ENCODE measurements at places on chromosomes 4 and X.

- DNase-seq: no peak
Observed at GRCh38 chr4:166091912-166092510, 219.0 kb downstream of the TLL1 start.

DNA sequence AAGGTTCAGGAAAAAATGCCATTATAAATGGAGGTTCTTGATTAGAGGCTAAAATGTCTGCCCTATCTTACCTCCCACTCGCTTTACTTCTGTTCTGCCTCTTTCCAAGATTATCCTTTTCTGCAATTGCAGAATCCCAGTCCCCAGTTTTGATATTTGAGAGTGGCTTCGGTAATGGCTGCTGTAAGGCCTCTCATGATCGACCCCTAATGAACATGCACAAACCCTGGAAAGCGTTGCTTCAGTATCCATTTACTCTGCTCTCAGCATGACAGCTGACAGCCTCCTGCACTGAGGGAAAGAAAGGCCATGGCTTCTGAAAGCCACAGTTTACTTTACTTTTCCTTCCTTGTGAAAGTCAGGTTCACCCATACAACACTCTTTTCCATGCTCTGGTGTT is 325.4 kb upstream of the GALNT7 start:
- no peak for DNase-seq

DNA sequence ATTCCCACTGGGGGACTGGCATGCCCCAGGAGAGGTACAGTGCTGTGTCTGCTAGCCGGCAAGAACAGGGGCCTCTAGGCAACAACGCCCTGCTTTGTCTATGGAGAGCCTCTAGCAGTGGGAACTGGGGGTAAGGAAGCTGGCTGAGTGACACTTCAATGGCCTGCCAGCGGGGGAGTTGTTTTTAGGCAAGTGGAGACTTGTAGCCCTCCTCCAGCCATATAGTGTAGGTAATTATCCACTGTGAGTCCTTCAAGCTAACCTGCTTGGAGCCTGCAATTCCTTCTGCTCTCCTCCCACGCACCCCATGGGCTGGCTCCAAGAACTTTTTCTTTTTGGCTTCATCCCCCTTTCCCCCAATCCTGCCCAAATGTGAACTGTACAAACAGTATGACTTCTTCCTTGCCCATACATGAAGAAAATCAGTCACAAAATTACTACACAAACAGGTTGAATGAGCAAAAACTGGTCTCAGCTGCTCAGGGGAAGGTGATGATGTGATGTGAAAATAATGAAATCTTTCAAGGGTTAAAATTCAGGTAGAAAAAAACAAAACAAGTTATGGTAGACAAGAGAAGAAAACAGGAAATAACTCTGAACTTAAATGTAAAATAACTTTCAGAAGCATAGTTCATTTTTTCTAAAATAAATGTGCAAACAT is 33.1 kb downstream of the LEF1 start:
- no peak for DNase-seq

GRCh38 chr4:31069151-31069550 is 349.0 kb downstream of the PCDH7 start:
- no peak for DNase-seq

DNA sequence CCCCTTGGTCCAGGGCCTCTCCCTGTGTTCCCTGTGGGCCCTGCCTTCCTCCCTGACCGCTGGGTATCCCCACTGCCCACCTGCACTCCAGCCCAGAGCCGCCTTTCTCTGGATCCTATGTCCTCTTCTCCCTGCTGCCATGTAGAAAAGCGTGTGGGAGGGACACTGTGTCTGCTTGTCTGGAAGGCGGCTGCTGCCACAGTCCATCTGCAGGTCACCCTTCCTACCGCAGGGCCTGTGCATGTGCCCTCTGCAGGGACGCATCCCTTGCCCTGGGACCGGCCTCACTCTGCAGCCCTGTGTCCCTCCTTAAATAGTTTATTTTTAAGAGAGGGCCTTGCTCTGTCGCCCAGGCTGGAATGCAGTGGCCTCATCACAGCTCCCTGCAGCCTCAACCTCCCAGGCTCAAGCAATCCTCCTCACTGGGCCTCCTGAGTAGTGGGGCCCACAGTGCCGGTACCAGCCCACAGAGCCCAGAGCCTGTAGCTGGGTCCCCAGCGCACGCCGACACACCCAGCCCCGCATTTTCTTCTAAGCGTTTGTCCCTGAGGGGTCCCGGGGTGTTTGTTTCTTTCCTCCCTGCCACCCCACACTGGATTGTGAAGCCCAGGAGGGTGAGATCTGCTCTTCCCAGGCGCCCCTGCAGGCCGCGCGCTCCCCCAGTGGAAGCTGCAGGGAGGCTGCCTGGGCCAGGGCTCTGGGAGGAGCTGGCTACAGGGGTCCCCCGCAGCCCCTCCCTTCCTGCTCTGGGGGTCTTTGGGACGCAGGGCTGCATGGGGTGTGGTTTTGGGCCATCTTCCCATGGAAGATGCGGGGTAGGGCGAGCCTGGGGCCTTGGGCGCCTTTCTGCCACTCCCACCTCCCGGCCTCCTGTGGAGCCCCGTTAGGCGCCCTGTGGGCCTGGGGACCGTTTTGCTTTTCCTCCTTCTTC is 12.8 kb upstream of the NAT8L start:
- DNase-seq: no peak

DNA sequence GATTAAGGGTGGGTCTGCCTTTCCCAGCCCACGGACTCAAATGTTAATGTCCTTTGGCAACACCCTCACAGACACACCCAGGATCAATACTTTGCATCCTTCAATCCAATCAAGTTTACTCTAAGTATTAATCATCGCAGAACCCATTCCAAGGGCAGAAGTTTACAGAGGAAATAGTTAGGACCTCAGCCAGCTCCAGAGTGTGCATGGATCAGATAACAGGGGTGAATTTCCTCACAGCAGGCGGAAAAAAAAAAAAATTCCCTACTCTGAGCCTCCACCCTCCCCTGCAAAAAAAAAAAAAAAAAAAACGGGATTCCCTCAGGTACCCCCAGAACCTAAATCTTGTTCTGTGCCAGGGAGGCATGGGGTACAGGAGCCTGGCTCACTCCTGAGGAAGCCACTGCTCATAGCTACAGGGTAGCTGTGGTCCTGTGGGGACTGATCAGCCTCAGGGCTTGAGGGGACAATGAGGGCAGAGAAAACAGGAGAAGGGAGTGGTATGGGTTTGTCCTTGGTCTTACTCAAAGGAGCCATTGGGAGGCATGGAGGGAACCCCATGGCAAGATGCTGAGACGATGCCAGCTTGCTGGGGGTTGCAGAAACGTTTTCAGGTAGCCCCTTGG is 113.0 kb downstream of the DHRSX start:
- DNase-seq: no peak
